Kidney epithelial cell (primary cell): ENCODE measurements at places on chromosomes 13 and 19.

GRCh38 chr13:76822698-76823267 is 63.4 kb downstream of the KCTD12 start:
- DNase-seq: no peak

DNA sequence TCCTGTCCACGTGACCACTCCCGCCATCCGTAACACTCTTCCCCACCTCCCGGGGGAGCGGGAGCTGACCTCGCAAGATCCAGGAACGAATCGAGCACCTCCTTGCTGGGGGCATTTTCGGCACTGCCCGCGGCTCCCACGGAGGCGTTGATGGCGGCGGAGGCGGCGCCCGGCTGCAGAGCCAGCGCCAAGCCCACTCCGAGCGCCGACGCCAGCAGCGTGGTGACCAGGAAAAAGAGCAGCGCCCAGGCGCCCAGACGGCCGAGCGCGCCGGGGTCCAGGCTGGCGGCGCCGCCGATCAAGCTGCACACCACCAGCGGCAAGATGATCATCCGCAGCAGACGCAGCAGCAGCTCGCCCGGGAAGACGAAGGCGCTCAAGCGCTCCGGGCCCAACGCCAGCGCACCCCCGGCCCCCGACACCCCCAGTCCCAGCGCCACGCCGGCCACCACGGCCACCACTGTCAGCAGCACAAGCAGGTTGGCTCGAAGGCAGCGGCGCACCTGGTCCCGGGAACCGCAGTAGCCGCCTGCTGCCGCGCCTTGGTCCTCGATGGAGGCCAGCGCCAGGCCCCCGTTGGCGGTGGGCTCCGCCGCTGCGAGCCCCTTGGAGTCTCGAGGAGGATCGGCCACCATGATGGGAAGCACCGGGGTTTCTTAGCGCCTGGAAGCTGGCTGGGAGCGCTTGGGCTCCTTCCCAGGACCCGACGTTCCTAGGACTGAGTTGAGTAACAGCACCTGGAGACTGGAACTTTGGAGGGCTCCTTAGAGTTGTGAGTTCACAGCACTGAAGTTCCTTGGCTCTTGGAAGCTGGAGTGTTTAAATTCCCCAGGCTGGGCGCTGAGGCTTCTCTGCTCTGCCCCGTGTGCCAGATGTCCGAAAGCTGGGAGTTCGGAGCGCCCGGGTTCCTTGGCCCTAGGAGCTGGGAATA is 798 bp downstream of the SLC1A5 start:
- no peak for DNase-seq

- no peak for DNase-seq
These were observed 4.9 kb upstream of the BRD4 start for GRCh38 chr19:15337202-15337601.

- DNase-seq: no peak
These were observed 295.7 kb downstream of the MTUS2 start for GRCh38 chr13:29115842-29116241.

GRCh38 chr19:32017176-32017953 is 328.0 kb upstream of the ZNF507 start:
- no peak for DNase-seq

GRCh38 chr13:38348861-38349389 is 726 bp upstream of the UFM1 start:
- DNase-seq: no peak

DNA sequence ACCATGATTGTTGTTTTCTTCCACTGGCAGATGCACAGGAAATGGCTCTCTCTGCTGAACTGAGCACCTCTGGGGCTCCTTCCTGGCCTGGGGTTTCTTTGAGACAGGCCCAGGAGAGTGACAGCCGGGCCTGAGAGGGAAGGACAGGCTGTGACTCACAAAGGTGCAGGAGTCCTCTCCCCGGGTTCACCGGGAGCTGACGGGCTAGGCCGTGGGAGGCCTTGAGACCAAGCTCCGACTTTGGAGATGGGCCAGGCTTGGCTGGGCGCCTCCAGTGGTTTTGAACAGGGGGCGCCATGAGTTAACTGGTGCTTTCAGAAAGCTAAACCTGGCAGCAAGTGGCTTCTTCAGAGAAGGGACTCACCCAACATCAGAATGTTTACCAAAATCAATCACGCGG is 143.4 kb downstream of the URI1 start:
- no peak for DNase-seq

GRCh38 chr19:18437491-18438330 is at the start of gene ISYNA1:
Gene ISYNA1, minus strand, starts transcription at chr19:18438133. Its CDS starts 154 bp downstream, at chr19:18437979.
- no peak for DNase-seq

- no peak for DNase-seq
These were observed 1.3 kb upstream of the DOHH start for GRCh38 chr19:3501780-3502179.

DNA sequence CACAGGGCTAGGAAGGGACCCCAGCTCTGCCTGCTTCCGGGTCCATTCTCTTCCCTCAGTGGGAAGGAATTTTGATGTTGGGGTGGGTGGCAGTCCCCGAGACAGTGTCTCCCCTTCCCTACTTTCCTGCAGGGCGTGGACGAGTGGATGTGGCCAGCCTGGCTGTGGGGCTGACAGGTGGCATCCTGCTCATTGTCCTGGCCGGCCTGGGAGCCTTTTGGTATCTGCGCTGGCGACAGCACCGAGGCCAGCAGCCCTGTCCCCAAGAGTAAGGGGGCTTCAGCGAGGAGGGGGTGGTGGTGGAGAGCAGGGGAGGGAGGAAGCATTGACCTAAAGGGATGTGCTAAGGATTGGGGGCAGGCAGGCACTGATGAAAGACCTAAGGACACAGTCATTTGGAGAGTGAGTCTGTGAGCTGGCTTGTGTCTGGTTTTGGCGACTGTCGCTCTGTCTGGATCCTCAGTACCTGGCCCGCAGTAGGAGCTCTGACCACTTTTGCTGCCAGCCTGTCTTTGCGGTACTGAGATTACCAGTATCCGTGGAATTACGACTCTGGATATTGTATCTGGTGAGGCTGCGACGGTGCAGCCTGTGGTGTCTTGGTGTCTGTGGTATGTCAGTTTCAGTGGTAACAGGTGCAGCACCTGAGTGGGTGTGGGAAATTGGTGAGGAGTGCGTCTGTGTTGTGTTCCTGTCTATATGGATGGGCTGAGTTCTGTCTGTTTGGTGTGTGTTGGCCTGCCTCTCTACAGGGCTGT is 2.4 kb upstream of the PRR12 start:
- no peak for DNase-seq

DNA sequence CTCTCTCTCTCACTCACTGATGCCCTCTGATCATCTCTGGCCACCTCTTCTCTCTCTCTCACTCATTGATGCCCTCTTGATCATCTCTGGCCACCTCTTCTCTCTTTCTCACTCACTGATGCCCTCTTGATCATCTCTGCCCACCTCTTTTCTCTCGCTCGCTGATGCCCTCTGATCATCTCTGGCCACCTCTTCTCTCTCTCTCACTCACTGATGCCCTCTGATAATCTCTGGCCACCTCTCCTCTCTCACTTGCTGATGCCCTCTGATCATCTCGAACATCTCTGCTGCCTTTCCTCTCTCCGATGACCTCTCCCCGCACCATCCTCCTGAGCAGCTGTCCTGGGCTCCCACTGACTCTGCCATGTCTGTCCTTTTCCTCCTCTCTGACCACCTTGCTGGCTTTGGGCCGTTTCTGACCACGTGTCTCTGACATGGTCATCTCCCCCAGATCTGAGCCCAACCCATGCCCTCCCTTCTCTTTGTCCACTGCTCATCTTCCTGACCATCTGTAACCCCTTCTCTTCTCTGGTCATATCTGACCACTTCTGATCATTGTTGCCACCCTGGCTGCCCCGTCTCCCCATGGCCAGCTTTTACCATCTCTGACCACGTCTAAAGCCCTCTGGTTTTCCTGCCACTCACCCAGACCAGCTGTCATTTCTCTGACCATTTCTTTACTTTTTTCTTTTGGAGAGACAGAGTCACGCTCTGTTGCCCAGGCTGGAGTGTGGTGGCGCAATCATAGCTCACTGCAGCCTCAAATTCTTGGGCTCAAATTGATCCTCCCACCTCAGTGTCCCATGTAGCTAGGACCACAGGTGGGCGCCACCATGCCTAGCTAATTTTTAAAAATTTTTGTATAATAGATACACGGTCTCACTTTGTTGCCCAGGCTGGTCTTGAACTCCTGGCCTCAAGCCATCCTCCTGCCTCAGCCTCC is 2.4 kb downstream of the LRFN3 start:
- DNase-seq: no peak

DNA sequence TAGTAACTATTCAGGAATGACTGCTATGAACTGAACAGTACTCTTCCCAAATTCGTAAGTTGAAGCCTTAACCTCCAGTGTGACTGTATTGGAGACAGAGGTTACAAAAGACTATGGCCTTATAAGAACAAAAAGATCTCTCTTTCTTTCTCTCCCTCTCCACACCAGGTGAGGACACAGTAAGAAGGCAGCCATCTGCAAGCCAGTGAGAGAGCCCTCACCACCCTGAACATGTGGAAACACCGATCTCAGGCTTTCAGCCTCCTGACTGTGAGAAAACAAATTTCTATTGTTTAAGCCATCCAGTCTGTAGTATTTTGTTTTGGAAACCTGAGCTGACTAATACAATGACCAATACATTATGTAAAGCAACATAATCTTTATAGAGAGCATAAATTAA is 888.9 kb downstream of the SLITRK1 start:
- no peak for DNase-seq
